ENCODE measurements at places on chromosomes 11 and 22.

DNA sequence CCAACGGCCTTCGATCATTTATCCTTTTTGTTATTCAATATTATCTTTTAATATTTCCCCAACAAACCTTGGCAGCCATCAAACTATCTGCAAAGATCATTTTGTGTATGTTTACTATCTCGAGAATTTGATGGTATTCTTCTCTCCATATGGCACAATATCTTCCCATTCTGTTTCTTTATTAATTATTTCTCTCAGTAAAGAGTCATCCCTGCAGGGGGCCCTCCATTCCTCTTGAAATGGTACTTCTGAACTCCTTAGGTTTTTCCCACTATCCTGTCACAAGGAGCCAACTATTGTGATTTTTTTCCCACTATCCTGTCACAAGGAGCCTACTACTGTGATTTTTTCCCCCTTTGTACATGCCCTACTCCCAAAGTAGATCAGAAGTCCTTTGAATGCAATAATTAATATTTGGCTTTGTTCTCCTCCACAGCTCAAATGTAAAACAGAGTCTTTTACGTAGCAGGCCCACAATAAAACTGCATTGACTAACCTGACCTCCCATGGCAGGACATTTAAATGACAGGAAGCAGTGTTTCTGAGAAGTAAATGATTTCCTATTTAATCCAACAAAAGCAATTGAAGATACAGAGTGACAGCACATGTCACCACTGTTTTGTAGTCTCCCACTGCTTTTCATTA is 43.3 kb downstream of the PDGFD start:
- DNase-seq: no peak

- DNase-seq: no peak
These were observed 6.3 kb downstream of the RASSF7 start for GRCh38 chr11:567011-567628.

GRCh38 chr22:42990131-42990838 is 24.7 kb downstream of the PACSIN2 start:
- no peak for DNase-seq

DNA sequence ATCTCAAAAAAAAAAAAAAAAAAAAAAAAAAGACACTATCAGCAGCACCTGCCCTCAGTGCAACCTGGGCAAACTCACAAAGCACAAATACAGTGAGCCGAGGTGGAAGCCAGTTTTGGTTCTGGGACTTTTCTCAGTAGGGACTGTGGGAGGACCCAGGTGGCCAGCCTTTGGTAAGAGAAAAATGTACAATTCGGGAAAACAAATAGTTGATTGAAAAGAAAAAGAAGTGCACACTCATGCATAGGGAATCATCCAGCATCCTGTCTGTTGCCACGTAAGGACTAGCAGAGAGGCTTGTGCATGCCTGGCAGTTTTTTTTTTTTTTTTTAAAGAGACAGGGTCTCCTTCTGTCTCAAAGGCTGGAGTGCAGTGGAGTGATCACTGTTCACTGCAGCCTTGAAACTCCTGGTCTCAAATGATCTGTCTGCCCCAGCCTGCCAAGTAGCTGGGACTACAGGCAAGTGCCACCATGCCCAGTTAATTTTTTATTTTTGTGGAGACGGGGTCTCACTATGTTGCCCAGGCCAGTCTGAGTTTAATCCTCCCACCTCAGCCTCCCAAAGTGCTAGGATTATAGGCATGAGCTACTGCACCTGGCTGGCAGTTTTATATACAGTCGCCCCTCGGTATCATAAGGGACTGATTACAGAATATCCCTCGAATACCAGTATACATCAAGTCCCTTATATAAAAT is 36.7 kb downstream of the TPST2 start:
- DNase-seq: peak; percentile 7

DNA sequence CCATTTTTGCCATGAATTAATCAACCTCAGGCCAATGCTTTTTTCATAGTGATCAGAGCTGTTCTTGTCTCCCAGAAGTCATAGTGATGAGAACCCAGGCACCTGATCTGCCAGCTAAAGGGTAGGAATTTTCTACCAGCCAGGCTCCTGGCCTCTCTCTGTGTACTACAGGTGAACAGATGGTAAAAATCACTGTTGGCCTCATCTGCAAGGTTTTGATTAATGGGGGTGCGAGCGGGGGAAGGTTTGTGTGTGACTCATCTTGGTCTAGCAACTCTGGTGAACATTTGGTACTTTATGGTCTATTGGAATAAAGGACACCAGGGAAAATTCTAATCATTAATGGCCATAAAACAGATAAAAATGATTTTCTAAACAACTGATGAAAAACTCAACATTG is 14.4 kb upstream of the APOL4 start:
- no peak for DNase-seq

GRCh38 chr11:13384908-13385640 is 77.9 kb downstream of the BTBD10 start:
- no peak for DNase-seq

DNA sequence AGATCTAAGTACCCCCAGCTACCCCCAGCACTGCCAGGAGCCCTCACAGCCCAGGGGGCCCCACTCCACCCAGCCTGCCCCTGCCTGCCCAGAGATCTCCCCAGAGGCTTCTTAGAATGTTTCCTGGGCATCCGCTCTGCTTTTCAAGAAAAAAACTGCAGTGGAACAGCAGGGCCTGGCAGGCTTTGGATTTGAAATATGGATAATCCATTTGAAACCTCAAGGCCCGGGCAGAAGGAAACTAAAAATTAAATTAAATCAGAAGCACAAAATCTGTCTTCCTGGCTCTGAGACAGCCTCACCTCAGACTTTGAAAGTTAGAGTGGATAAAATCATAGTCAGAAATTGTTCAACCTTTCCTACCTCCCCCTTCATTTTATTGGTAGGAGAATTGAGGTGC is 273.6 kb downstream of the OPCML start:
- DNase-seq: no peak

- DNase-seq: no peak
These were observed 605.7 kb downstream of the INSC start for GRCh38 chr11:15720460-15720859.

DNA sequence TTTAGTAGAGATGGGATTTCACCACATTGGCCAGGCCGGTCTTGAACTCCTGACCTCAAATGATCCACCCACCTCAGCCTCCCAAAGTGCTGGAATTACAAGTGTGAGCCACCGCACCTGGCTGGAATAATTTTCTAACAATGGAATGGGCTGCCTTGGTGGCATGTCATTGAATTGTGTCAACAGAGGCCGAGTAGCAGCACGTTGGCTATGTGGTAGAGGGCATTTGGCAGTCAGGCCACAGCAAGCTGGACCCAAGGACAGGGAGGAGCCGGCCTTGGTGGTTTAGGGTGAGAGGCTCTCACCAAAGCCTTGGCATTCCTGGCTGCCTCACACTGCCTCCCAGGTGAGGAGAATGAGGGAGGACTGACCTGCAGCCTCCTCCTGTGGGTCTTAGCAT is 4.1 kb upstream of the NIPSNAP1 start:
- DNase-seq: no peak

- DNase-seq: no peak
These were observed 297.7 kb downstream of the CADM1 start for GRCh38 chr11:115206365-115207022.

DNA sequence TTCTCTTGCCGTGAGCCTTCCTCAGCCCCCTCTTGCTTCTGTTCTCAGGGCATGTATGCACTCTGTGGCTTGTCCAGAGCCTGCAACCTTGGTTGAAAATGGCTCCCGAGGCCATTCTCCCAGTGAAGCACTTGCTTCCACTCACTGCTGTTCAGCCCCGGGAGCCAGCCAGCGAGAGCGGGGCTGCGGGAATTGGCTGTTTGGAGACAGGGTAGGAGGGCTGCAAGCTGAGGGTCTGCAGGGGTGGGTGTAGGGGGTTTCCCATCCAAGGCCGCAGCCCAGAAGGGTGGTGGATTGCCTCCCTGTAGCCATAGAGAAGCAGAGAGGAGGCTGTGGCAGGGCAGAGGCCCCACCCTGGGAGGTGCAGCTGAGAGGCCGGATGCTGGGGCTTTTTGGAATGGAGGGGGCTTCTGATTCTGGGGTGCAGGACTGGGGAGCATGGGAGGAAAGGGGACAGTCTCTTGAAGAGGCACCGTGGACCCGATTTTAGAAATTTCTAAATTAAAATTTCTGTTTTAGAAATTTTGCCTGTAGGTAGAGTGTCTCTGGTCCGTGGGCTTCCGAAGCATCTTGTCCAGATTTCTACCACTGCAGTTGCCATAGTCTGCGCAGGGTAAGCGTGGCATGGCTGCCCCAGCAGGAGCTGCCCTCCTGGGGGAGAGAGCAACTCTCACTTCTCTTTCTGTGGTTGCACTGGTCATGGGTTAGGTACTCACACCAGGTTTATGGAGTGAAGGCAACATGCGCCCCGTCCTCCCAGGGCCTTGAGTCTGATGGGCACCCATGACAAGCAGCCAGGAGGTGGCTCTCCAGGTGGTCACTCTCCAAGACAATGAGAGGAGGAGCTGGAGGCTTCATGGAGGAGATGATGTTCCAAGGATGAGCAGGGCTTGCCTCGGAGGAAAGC is 100.2 kb downstream of the TBC1D22A start:
- no peak for DNase-seq

GRCh38 chr11:116714902-116715301 is 57.9 kb downstream of the BUD13 start:
- no peak for DNase-seq

DNA sequence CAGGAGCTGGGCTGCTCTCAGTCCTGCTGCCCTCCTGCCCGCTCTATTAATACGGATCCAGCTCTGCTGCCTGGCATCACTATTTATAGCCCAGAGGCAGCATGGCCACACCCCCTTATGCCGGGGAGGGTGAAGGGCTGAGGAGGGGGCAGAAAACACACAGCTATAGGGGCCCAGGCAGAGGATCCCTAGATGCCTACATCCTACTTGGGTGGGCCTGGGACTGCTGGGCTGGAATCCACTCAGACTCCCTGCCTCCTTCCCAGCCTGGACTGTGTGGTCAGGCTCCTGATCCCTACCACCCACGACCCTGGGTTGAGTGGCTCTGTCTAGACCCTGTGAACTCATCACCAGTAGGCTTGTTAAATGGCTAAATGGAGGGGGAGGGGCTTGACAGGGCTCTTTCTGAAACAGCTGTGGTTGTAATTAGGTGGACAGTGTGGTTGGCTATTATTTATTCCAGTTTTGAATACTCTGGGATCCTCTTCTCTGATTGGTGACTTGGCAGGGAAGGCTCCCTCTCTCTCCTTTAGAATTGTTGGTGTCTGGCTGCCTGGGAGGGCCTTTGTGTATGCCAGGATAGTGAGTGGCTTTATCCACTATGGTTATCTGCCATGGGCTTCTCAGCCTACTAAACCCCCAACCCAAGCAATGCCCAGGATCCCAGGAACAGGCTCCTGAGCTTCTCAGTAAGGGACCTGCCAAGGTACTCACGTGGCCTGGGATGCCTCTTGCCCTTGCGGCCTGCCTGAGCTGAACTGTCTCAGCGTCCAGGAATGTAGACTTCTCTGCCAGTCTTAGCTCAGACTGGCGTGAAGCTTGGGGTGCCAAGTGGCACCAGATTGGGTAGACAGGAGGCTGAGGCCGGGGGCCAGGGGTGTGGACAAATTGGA is 15.2 kb downstream of the PHLDB1 start:
- DNase-seq: no peak

- no peak for DNase-seq
These were observed 171.1 kb upstream of the SEZ6L start for GRCh38 chr22:25997886-25998775.

DNA sequence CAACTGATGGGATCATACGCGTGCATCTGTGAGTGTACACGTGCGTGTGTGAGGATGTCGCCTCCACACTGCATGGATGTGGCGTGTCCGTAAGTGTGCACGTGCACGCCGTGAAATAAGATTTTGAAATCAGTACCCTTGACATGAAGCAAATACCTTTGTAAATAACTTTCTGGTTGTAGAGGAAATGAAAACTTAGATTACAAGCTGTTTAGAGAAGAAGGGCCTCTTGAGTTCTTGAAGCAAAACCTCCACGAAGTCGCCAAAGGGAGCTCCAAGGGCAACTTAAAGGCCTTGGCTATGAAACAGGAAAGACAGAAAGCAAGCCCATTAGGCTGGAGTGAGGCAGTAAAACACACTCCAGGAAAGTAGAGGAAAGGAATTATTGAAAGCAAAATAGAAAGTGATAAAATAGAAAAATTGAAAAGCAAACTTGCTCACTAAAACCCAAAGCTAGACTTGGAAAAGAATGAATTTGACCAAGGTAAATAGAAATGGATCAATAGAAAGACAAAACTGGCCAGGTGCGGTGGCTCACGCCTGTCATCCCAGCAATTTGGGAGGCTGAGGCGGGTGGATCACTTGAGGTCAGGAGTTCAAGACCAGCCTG is 29.7 kb upstream of the TOLLIP start:
- DNase-seq: no peak

DNA sequence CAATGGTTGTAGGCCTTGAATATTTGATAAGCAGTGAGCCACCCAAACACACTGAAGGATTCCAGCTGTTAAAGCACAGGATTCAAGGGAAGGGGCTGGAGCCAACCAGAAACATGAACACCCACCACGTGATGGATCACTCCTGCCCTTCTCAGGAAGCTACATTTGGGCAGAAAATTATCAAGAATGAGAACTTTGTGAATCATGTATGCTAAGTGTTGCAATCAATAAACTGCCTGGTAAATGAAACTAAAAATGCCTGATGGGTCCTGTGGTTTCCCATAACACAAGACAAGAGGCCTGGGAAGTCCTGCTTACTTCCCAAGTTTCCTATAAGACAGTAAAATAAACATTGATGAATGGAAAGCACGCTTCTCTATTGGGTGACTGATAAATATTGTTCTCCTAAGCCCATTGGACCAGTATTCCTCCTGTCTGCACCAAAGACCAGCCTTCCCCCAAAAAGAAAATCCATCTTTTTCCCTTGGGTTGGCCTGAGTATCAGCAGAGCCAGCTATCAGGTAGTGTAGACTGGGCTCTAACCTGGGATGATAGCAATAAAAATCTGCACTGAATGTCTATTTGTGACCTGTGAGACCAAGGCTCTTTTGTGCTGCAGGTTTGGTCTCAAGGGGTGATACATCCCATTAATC is 98.4 kb downstream of the CCDC83 start:
- DNase-seq: no peak

GRCh38 chr11:88535916-88536547 is 198.5 kb upstream of the CTSC start:
- DNase-seq: no peak

GRCh38 chr11:46559815-46560214 is 34.0 kb downstream of the AMBRA1 start:
- DNase-seq: no peak

- DNase-seq: no peak
These were observed 18.0 kb upstream of the CHST1 start for GRCh38 chr11:45683271-45684058.

GRCh38 chr11:103076361-103076760 is 15.6 kb downstream of the DCUN1D5 start:
- DNase-seq: no peak
